Fibroblast of skin of scalp (primary cell): ENCODE measurements at places on chromosomes 4 and X.
A peak's percentile ranks its signal among the peaks of the same experiment; 100 is the strongest.

DNA sequence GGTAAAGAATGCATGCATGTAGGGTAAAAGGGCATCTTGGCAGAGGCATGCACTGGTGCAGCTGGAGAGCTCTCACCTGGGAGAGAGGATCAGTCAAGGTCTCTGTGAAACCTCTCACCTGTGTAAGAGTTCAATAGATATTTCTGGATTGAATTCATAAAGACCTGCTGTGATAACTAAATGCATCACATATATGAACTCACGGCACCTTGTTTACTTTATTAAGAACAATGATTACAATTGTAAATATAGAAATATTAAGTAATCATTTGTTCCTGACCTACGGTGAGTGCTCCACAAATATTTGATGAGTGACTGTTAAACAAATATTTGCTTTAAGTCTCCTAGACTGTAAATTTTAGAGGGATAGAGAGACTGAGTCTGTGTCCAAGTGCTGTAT is 85.9 kb upstream of the PAQR3 start:
- DNase-seq = no peak

- peak; percentile 88 for DNase-seq
Observed at GRCh38 chr4:94545296-94545695, 93.6 kb downstream of the PDLIM5 start.

DNA sequence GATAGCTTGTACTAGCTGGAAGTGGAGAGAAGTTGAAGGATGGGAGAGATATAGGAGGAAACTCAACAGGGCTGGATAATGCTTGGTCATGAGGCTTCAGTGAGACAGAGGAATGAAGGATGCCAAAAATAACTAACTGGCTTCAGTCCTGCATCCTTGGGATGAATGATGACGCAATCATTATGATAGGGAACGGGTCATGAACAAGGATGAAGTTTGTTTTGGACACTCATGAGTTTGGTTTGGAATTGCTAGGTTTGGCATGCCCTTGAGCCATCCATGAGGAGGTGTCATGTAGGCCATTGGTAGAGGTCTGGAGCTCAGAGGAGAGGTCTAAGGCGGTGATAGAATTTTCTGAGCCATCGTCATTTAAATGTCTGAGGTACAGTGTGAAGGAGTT is 160.0 kb upstream of the NHS start:
- DNase-seq = peak; percentile 6

DNA sequence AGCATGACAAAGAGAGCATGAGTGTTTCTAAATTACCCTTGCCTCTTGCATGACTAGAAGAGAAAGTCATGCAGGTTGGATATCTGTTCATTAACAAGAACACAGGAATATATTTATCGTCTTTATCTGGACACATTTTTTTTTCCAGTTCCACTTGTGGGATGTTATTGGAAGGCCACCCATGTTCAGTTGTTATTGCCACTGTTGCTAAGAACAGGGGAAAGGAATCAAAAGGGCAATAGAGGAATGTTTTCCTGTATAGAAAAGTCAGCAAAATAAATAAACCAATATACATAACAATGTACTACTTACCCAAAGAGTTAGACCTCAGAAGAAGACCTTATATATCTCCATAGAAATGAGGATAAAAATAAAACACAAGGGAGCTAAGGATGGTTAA is 270.1 kb downstream of the QDPR start:
- no peak for DNase-seq

DNA sequence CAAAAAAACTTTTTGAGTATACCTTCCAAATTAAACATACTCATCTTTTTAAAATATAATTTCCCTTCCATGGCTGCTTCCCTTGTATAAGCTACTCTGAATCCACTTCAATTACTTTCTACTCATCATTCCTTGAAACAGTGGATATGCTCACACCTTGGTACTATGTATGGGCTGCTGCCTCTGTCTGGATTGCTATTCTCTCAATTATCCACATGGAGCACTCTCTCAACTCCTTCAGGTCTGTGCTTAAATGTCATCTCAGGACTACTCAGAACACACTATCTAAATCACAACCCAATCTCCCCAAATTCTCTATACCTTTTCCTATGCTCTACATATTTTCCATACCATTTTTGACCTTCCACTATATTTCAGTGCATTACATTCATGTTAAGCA is 898.9 kb upstream of the EPHA5 start:
- no peak for DNase-seq

- no peak for DNase-seq
Observed at GRCh38 chr4:16109256-16109655, 25.4 kb upstream of the PROM1 start.

DNA sequence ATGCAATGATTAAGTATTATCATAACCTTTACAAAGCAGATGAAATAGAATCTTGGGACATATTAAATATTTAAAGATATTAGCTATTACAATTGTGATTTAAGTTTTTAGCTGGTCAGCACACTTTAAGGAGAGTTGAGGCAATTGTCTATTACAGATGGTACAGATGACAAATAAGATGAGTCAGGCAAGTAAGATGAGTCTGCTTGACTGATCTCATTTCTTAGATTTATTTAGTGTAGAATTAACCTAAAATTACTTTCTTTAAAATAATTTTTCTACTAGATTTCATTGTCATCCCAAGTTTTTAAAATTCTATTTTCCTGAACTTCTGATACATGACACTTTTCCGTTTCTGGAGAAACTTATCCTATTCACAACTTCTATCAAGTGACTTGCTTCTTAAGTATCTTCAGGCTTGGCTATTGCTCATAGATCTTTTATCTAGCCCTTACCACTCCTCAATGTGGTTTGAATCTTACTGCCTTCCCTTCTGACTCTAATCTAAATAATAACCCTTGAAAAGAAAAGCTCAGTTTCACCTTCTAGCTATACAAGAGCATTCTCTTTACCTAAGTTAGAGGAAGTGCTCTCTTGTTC is 32.9 kb downstream of the CXCL1 start:
- DNase-seq = no peak

- DNase-seq = peak; percentile 60
Observed at GRCh38 chrX:67607466-67607865, 63.6 kb downstream of the AR start.
